ENCODE measurements at places on chromosomes 11 and 22.

- no peak for DNase-seq
Observed at GRCh38 chr11:86230179-86230804, 14.3 kb upstream of the EED start.

DNA sequence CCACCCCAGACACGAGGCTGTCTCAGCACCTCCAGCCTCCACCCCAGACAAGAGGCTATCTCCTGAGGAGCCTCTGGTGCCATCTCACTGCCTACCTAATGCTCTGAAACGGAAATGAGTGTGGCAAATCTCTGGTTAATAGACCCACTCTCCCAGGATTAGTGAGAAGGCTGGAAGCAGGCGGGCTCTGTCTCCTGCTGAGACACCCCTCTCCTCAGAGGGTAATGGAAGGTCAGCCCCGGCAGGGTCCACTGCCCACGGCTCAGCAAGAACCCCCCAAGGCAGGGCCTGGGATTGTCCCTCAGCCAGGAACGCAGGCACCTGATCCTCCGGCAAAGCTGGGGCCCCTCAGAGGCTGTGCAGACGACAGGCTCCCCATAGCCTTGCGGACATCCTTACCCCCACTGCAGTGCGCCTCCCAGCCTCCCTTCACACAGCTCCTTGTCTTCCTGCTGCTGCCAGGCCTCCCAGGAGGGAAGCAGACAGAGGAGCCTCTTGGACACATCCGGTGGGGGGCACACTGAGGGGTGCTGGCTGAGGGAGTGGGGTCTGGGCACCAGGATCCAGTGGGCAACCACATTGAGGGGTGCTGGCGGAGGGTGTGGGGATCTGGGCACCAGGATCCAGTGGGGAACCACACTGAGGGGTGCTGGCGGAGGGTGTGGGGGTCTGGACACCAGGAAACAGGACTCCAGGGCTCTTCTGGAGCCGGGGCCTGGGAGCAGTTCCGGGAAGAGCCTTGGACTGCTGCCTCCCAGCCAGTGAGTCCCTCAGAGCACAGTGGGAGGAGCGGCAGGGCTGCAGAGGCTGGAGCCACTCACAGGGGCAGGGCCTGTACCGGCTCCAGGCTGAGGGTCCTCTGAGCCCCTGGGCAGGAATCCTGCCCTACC lies 13.1 kb downstream of the CHID1 start:
- DNase-seq: no peak

GRCh38 chr22:19607192-19608002 lies 83.2 kb upstream of the CLDN5 start:
- no peak for DNase-seq

DNA sequence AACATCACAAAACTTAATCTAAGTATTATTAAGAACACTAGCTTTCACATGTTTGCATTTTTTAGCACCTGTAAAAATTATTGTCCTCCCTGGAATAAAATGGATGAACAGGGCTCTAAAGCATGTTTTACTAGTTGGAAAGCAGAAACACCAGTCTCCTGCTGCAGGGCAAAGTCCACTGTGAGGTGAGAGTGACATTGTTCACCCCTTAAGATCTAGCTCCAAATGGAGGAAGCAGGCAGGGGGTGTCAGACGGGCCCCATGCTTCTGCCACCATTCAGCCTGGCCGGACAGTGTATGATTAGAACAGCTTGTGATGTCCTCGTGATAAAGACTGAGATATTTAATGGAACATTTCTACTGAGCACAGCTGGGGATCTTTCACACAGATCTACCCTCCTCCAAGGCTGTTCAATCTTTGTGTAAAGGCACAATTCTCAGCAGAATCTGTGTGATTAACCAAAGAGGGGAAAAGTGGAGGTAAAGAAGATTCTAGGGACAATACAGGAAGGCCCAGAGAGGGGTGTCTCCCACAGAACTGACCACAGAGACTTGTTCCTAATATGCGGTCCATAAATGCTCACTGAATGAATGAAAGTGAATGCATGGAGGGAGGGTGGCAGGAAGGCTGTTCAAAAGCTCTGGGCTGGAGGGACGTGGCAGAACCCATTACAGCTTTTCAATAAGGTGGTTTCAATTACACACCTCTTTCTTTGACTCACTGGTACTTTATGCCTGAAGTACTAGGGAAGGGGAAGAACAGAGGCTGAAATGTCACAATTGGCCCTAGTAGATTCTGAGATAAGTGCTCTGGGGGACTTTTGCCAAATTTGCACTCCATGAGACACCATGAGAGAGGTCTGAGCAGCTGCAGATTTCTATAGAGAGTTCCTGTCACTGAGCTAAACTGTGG lies 239.1 kb upstream of the ARHGAP20 start:
- no peak for DNase-seq

GRCh38 chr11:21401496-21401895 lies 732.1 kb downstream of the NELL1 start:
- no peak for DNase-seq

DNA sequence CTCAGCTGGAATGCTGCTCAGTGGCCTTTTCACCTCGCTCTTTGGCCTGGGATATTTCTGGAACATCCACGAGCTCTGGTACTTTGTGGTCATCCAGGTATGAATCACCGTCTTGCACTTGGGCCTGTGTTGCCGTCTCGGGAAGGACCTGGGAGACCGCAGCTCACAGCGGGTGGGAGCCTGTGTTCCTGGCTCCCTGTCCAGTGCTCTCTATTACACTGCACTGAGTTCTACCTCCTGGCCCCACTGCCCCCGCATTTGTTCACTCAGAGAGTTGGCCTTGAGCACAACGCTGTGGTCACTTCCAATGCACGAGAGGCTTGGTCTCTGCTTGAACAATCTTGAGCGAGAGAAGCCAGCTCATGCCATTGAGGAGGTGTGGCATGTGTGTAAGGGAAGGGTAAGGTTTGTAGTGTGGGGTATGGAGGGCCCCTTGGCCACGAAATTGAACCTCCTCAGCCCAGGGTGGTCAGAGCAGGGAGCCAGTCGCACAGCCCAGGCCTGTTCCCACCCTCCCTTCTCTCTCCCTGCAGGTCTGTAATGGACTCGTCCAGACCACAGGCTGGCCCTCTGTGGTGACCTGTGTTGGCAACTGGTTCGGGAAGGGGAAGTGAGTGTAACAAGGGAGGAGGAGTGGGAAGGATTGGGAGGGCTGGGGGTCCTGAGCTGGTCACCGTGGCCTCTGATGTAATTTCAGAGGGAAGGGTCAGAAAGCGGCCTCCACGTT lies 16.2 kb downstream of the SLC37A2 start:
- no peak for DNase-seq

- no peak for DNase-seq
Observed at GRCh38 chr22:20354238-20354975, 34.5 kb upstream of the DGCR6L start.
